ENCODE measurements at places on chromosomes 2 and 18. TPM values are rescaled to one million over a fixed set of nuclear protein-coding genes. Genes with fewer than 3 reads are reported as not detected.

- no peak for DNase-seq
These were observed 208.5 kb downstream of the GRB14 start for GRCh38 chr2:164412831-164413230.

The G6PC2 gene
- total RNA-seq: not detected

- DNase-seq: no peak
These were observed 514.6 kb upstream of the ZEB2 start for GRCh38 chr2:145034511-145034910.

GRCh38 chr2:106065268-106065982 lies 128.7 kb downstream of the UXS1 start:
- DNase-seq: peak; percentile 35

GRCh38 chr2:100909534-100910081 lies 89.7 kb downstream of the NPAS2 start:
- DNase-seq: no peak

GRCh38 chr2:9754532-9754887 lies 88.8 kb upstream of the TAF1B start:
- DNase-seq: no peak

DNA sequence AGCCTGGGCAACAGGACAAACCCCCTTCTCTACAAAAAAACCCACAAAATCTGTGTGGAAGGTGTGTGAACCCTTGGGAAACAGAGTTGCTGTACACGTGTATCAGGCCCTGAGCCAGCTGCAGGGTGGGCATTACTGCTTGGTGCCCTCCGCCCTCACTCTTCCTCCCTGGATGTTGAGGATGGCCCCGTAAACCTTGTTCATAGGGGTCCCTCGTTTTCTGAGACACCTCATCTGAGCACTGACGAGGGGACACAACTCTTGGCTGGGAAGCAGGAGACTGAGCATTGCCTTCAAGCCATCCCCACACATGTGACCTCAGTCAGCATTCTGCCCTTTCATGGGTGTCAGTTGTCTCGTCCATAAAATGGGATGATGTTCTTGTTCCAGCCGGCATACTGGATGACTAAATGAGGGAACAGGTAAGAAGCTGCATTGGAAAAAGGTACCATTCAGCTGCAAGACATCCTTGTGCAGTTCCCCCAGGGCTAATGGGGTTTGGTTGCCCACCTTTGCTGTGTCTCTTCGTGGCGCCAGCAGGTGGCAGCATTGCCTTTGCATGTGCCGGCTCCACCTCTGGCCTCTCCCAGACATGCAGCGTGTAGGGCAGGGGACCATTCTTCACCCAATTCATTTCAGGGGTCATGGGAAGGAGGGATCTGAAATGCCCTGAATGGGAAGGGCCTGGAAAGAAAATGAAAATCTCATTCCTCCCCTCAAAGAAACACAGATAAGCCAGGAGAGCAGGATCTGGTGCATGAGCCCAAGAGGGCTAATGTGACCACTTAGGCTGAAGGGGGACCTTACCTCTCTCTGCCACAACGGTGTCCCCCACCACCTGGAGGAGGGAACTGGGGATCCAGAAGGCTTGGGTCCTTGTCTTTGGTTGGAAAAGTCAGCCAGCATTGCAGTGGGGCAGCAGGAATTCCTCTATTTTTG lies 36.4 kb upstream of the HAAO start:
- DNase-seq: peak; percentile 74

The RMC1 gene
- total RNA-seq: 29.7 TPM

- DNase-seq: no peak
These were observed 260.4 kb upstream of the SIX3 start for GRCh38 chr2:44680983-44681531.

GRCh38 chr18:48566589-48566988 lies 27.8 kb downstream of the CTIF start:
- no peak for DNase-seq

DNA sequence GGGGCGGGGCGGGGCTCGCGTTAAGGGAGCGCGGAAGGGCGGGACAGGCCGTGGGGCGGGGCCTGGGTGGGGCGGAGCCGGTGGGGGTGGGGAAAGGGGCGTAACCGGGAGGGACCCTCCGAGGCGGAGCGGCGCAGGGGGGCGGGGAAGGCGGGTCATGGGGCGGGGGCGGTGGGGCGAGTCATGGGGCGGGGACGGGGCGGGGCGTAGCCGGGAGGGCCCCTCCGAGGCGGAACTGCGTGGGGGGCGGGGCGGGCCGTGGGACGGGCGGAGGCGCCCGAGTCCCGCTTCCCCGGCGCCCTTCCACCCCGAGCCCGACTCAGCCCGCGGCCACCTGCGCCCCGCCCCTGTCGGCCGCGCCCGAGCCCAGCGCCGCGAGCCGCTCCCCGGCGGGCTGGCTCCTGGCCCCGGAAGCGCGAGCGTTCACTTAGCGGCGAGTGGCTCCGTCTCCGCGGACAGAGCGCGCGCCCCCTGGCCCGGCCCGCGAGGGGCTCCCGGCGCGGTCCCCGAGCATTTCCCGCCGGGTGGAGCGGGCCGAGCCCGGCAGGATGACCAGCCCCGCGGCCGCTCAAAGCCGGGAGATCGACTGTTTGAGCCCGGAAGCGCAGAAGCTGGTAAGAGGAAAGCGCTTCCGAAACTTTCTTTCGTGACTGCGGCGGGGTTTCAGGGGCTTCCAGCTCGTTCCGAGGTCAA lies 64.7 kb downstream of the LRRFIP1 start:
- peak; percentile 97 for DNase-seq

The STEAP3 gene
- 0.90 TPM for total RNA-seq

DNA sequence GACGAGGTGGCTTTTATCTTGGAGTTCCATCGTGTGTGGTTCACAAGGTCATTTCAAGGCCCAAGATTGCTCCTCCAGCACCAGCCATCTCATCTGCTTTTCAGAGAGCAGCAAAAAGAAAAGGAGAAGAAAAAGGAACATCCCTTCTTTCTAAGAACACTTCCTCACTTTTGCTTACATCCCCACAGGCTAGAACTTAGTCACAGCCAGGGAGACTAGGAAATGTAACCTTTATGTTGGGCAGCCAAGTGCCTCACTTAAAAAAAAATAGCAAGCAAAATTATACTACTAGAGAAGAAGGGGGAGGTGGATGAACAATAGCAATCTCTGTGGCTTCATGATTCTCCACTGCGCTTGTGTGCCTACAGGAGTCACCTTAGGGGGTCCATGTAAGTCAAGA lies 141.8 kb downstream of the SMAD2 start:
- no peak for DNase-seq

DNA sequence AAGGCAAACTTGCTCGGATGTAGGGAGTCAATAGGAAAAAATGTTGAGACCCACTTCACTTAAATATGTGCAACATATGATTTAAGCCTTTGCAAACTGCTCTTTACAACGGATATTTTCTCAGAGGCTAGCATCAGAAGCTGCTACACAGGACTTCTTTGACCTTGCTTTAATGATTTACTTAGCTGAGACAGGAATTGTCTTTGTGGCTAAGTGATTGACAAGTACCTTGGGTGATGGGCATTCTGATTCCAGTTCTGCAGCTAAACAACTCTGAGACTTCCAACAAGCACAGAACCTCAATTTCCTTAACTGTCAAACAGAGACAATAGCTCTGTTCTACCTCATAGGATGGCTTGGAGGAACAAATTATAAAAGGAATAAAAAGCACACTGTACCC lies 150.2 kb downstream of the NCKAP5 start:
- no peak for DNase-seq

The MYOM1 gene
- total RNA-seq: 0.60 TPM

GRCh38 chr2:138766464-138766863 lies 13.7 kb downstream of the NXPH2 start:
- no peak for DNase-seq

- DNase-seq: no peak
These were observed 56.1 kb upstream of the CDCA7 start for GRCh38 chr2:173298536-173299097.

DNA sequence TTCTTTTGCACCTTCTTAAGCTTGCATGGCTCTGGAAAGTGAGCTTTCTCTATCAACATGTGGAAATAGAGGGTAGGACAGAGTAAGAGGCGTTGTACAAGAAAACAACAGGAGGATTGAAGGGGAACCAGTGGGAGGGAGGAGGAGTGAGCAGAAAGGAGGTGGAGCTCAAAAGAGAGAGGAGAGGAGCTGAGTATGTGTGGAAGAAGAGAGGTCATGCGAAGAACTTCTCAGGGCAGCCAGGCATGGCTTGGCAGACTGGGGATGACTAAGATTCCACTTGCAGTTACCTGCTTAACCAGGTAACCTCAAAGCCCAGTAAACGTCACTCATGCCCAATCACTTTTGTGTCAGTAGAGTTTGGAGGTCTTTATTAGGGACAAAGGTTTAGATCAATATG lies 105.1 kb downstream of the BCL2L11 start:
- no peak for DNase-seq

DNA sequence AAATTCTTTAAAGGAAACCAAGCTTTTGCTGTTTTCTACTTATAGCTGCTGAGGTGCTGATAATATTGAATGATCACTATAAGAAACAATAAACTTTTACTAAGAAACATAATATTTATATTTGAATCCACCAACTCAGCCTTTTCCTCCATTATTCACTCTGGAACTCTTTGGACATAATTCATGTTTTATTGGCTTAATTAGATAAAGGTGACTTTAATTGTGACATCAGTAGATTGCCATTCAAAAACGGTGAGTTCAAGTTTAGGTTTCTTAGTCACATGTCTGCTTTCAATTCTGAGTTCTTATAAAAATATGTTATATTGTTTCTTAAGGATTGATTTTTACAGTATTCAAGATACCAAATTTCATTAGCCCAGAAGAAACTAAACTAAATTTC lies 24.0 kb downstream of the CCDC85A start:
- no peak for DNase-seq

The CCT4 gene
- total RNA-seq: 389 TPM

The GKN1 gene
- total RNA-seq: not detected

DNA sequence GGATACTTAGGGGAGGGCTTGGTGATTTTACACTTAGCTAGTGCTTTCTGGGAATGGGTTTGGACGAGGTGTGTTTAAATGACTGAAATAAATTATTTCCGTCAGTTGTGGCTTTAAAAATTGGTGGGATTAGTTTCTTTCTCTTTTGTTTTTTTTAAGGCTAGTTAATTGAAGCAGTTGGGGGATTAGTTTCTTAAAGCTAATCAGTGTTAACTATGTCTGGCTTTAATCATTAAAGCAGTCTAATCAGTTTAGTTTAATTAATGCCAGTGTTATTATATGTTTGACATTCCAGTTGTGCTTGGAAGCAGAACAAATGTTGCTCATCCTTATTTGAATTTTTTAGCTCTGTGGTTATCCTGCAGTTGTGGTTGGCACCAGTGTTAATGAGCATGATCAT lies 10.2 kb downstream of the MTA3 start:
- DNase-seq: no peak

The TCF23 gene
- not detected for total RNA-seq

- no peak for DNase-seq
These were observed 101.9 kb downstream of the GPD2 start for GRCh38 chr2:156538083-156538504.

DNA sequence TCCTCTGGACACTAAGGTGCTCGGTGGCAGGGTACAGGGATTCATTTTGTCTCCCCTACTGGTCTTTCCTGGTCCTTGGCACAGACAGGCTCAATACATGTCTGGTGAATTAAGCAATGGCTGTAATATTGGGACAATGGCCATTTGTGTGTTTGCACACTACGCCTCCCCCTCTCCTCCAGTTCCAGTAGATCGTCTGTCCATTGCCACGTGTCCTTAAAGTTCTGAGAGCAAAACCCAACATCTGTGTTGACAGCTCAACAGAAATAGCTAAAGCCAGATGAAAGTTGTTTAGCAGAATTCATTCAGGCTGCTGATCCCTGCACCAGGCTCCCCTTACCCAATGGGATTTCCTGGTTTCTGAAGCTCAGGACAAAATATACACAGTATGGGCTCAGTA lies 9.0 kb upstream of the FABP1 start:
- DNase-seq: no peak

The ASB18 gene
- not detected for total RNA-seq

The UGT1A10 gene
- total RNA-seq: not detected

The KCNG3 gene
- 0.48 TPM for total RNA-seq

The ATP6V1B1 gene
- not detected for total RNA-seq

DNA sequence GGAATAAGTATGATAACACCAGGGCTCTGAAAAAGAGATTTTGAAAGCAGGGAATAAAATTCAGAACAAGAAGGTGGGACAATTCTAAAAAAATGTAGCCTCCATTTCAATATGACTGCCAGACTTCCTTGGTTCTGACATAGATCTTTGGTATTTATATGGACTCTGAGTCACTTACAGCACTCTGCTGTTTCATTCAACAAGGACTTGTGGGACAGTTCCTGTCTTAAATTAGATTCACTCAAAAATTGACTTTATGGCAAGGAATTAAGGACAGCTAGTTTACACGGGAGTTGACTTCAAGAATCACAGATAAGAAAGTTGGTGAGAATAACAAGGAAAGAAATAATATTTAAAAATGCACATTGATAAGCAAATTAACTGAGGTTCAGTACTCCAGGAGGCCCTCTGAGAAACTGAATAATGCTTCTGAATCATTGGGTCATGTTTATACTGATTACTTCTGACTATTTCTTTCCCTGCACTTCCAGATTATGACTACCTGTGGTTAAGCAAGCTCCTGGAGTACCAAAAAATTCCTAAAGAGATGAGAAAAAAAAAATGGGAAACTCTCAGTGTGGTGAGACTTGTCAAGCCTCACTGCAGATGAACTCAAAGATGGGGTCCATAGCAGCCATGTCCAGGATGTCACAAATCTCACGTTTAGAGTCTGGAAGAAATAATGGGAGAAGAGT lies 828.3 kb upstream of the PIK3C3 start:
- DNase-seq: no peak

The AMER3 gene
- not detected for total RNA-seq

- no peak for DNase-seq
These were observed 18.3 kb upstream of the NEDD4L start for GRCh38 chr18:58025733-58026132.

DNA sequence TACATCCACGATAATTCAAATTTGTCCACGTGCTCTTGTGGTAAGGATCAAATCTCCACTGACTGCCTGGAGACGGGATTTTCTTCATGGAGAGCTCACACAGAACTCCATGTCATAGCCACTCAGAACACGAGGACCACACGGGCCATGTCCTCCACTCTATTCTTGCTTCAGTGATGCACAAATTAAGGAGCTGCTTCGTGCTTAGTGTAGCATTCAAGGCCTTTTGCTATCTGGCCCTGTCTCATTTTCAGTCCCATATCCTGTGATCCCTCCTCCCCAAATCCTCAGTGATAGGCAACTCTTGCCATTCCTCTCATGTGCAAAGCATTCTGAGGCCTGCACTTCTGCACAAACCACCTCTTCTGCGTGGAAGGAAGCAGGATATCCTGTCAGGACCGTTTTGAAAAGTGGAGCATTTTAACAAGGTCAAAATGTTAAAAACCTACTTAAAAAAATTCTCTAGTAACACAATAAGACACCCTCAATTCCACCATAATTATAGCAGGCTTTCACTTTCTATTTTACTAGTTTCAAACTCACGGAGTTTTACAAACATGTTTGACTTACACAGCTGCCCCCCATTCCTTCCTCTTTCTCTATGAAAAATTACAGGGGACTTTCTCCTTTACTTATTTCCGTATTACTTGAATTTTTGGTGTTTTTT lies 35.2 kb downstream of the ST3GAL5 start:
- DNase-seq: peak; percentile 14

DNA sequence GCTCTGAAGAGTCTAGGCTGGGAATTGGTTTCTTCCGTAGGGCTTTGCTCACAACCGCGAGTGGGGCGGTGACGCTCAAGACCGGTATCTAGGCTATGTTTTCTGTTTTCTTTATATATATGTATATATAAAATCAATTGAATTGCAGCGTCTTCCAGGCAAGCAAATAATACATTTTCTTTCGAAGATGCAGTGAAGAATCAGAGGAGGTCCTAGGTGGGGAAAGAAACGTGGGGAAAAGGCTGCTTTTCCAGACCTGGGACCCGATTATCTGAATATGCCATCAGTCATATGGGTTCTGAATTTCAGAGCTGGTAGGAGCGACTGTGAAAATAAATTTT lies 714 bp upstream of the SCN9A start:
- DNase-seq: no peak

Data from activated naive CD8-positive, alpha-beta T cell treated with anti-CD3 and anti-CD28 coated beads for 36 hours (primary cell).